T-cell (primary cell): ENCODE measurements at places on chromosomes 3 and 15.

- no peak for DNase-seq
Measured at GRCh38 chr3:135023996-135024658, 229.1 kb downstream of the EPHB1 start.

- no peak for DNase-seq
Measured at GRCh38 chr15:67072442-67072841, 7.0 kb downstream of the SMAD3 start.

DNA sequence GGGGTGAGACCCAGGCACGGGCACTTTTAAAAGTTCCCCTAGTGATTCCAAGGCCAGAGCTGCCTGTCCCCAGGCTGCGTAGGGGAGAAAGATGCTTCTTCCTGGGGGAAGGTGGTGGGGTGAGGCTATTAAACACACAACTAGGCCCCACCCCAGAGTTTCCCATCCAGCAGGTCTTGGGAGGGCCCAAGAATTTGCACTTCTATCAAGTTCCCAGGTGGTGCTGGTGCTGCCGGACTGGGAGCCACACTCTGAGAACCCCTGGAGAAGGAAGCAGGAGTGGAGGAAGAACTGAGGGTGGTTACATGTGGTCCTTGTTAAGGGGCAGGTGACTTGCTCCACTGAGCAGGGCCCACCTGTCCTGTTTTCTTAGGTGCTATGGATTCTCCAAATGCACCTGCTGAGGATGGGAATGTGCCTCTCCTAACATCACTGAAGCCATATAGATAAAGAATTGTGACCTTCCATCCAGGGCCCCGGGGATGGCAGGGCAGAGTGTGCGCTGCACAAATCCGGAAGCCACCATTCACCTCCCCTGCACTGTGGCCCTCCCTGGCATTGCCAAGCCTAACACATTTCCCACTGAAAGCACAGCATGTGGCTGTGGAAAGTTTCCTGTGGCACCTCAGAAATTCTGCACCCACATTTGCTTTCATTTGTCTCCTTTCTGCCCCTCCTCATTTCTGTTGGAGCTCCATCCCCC, 111.5 kb upstream of the MEF2A start:
- no peak for DNase-seq

GRCh38 chr3:142972092-142972753, 8.7 kb upstream of the PAQR9 start:
- no peak for DNase-seq

DNA sequence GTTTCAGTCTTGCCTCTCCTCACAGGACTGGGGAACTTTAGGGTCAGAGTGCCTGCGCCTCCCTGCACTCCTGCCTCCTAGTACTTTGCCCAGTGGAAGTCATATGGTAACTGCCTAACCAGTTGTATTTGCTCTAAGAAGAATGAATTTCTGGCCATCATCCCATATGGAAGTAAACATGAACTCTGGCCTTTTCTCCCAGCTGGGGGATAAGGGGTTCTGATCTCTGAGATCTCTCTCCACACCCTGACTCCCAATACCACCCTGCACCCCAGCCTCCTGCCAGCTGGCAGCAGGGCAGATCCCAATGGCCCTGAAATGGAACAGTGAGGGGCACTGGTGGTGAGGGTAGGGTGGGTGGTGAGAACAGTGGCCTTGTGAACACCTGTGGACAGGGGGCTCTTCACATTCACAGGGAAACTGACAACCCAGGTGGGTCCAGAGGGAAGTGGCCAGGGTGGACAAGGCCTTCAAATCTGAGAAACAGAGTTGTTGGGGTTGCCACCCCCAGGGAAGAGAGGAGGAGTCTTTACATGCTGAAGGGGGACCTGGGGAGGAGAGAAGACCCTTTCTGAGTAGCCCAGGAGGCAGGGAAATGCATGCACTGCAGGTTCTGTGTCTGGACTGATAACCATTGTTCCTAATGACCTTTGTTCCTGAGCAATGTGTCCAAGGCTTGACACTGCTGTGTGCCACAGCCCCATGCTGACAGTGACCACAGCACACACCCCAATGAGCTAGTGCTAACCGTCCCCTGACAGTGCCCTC, 36.9 kb downstream of the RHCG start:
- DNase-seq: no peak

DNA sequence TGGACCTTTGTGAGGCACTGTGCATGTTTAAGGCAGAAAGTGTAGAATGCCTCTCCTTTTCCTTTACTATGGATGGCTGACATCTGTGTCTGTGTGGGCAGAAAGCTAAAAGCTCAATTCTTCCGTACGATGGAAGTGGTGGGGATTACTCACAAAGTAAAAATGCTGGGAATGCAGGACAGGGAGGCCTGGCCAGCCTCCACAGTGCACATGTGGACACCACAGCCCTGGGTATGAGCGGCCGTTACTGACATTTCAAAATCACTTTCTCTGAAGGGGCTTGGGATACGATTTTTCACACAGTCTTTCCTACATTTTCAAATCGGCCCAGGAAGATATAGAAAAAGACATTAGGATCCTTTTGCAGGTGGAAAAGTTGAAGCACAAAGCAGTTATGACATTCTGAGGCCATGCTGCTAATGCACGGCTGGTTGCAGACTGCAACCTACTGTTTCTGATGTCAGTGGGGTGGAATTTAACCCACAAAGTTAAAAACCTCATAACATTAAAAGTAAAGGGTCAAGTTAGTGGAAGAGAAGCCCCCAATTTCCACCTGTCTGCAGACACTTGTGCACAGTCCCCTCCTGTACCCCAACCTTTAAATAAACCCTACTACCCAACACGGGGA, 27.9 kb downstream of the EHD4 start:
- DNase-seq: no peak
